ENCODE measurements at places on chromosomes 5 and 9.

GRCh38 chr9:38315085-38315595, 77.4 kb upstream of the ALDH1B1 start:
- DNase-seq: no peak

DNA sequence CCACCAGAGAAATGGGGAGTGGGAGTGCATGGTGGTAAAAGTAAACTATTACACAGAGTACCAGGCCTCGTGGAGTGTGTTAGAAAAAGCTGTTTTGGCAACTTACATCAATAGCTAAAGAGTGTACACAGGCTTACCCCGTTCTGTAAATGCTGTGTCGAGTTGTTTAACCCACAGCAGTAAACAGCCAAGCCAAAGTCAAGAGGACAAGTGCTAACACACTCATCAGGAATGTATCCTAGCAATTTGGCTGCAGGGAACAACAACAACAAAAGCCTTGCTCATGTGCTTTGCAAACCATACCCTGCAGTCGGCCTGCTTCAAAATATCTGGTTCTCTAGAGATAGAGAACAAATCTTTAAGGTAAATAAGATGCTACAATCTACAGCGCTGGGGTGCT, 15.9 kb downstream of the DAP start:
- no peak for DNase-seq

- no peak for DNase-seq
These were observed 14.6 kb upstream of the DAP start for GRCh38 chr5:10775646-10776045.

- DNase-seq: no peak
These were observed 102.7 kb upstream of the NREP start for GRCh38 chr5:111859533-111860270.

DNA sequence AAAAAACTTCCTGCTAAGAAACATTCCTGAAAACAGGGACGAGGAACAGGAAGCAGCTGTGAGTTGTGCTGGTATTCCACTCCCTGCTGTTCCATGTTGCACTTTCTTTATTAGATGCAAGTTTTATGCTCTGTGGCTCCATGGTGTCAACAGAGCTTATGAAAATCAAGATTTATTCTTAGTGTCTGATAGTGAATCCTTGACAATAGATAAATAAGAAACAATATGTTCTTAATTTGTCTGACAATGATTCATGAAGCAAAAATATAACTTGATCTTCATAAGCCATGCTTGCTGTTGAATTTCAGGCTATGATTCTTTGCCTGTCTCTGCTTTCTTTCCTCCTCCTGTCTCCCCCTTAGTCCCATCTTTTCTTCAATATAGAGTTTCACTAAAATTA, 119.6 kb downstream of the DROSHA start:
- DNase-seq: no peak

GRCh38 chr5:59317023-59317773, 576.3 kb downstream of the PDE4D start:
- no peak for DNase-seq

DNA sequence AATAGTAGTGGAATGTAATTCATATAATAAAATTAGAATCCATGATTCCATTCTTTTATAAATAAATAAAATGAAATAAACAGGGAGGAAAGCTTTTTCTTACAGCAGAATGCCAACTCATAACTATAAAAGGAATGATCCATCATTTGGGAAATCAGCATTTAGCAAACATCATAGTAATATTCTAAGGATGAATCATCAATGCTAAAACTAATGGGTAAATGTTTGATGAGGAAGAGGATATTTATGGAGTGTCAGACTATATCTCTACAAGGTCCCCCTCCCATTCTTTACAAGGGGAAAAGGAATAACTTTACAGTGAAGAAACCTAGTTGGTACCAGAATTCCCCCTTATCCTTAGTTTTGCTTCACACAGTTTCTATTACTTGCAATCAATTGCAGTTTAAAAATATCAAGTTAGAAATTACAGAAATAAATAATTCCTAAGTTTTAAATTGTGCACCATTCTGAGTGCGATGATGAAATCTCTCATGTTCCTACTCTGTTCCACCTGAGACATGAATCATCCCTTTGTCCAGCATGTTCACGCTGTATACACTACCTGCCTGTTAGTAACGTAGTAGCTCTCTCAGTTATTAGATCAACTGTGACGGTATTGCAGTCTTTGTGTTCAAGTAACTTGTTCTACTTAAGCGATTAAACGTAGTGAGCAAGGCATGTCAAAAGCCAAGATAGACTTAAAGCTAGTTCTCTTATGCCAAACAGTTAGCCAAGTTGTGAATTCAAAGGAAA, 14.2 kb upstream of the JAKMIP2 start:
- DNase-seq: no peak

DNA sequence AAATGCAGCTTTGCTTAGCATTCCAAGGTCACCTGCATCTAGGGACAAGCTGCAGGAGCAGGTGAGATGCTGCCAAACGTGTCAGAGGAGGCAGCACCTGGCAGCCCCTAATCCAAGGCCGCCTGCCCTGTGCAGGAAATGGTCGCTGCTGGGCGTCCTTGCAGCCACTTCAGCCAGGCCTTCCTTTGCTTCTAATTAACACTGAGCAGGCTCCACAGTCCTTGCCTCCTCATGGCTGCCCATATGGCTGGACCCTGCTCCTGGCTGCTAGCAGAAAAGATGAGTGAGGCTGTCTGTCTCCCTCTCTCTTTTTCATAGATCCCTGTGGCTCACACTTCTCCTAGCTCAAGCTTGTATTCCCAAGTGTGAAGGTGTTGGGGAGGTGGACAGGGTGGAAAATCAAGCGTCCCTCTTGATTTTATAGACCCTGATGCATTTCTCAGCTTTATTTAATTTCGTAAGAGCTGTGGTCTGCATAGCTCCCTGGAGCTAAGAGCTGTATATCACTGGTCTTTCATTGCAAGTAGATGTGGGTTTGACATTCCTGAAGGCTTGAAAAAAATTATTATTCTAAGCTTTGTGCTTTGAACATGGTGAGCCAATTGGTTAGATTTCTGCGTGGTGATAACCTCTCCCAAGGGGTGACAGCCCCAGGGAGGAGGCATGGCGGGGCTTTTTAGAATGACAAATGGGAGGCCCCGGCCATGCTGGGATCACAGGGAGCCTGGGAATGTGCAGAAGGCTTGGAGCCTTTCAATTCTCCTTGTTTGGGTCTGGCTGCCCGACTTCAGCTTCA, 193.8 kb downstream of the SLIT3 start:
- DNase-seq: no peak

DNA sequence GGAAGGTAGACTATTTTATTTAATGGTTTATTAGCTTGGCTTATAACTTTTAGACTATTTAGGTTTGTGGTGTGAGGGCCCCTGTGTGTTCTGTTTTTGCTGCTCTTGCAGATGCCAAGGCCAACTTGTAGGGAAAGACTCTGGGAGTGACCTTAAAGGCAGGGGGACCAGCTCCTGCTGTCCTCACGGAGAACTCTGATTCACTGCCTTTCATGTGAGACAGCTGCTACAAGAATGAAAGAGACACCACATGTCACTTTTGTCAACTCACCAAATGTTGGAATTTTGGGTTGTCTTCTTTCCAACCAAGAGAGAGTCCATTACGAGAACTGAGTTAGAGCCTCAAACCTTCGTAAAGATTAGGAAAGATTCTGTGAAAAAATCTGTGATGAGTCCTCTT, 258.3 kb upstream of the ADAMTSL1 start:
- no peak for DNase-seq

DNA sequence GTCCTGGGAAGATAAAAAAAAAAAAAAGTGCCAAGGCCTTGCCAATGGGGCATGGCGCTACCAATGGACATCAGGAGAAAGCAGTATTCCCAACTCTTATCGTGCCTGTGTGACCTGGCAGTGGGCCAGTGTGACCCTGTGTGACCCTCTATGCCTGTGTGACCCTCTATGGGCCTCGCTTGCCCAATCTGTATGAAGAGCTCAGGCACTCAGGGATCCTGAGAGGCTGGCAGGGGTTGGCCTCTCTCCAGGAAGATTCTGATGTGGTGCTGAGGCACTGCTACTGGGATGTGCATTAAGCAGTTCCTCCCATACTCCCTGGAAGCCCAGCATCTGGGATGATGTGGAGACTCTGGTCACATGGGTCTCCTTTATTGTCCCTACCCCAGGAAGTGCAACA, 179.2 kb downstream of the MACROH2A1 start:
- no peak for DNase-seq

- DNase-seq: no peak
These were observed 36.2 kb upstream of the PRDM12 start for GRCh38 chr9:130627896-130628792.

- no peak for DNase-seq
These were observed 59.7 kb upstream of the SNCAIP start for GRCh38 chr5:122252319-122252718.

DNA sequence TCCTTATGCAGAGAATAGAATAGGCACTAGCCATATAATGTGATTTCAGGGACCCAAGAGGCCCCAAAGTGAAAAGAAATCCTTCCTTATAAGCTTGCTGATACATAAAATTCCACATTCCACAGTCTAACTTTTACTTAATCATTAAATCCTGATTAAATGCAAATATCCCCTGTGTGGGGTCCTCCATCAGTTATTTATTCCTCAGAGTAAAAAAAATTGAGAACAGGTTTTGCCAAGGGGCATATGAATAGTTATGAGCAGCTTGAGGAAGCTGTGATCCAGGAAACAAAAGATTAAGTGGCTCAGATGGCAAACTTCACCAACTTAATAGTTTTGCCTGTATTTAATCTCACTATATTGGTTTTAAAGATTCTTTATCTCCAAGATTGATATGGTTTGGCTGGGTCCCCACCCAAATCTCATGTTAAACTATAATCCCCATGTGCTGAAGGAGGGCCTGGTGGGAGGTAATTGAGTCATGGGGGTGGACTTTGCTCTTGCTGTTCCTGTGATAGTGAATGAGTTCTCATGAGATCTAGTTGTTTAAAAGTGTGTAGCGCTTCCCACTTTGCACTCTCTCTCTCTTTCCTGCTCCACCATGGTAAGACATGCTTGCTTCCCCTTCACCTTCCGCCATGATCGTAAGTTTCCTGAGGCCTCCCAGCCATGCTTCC, 324.9 kb downstream of the NPR3 start:
- DNase-seq: no peak

DNA sequence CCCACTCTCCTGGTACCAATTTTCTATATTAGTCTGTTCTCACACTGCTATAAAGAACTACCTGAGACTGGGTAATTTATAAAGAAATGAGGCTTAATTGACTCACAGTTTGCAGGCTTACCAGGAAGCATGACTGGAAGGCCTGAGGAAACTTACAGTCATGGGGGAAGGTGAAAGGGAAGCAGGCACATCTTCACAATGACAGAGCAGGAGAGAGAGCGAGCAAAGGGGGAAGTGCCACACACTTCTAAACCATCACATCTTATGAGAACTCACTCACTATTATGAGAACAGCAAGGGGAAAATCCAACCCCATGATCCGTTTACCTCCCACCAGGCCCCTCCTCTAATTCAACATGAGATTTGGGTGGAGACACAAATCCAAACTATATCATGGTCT, 72.2 kb downstream of the ATG10 start:
- no peak for DNase-seq

- no peak for DNase-seq
These were observed 1.6 kb upstream of the BRINP1 start for GRCh38 chr9:119370816-119371215.

GRCh38 chr9:134062461-134063087, 5.3 kb downstream of the BRD3 start:
- DNase-seq: no peak

DNA sequence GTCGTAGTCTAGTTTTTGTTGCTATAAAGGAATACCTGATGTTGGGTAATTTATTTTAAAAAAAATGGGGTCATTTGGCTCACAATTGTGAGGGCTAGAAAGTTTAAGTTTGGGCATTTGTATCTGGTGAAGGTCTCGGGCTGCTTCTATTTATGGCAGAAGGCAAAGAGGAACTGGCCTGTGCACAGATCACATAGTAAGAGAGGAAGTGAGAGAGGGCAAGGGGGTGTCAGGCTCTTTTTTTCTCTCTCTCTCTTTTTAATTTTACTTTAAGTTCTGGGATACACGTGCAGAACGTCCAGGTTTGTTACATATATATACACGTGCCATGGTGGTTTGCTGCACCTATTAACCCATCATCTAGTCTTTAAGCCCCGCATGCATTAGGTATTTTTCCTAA, 453.3 kb downstream of the DIRAS2 start:
- no peak for DNase-seq

DNA sequence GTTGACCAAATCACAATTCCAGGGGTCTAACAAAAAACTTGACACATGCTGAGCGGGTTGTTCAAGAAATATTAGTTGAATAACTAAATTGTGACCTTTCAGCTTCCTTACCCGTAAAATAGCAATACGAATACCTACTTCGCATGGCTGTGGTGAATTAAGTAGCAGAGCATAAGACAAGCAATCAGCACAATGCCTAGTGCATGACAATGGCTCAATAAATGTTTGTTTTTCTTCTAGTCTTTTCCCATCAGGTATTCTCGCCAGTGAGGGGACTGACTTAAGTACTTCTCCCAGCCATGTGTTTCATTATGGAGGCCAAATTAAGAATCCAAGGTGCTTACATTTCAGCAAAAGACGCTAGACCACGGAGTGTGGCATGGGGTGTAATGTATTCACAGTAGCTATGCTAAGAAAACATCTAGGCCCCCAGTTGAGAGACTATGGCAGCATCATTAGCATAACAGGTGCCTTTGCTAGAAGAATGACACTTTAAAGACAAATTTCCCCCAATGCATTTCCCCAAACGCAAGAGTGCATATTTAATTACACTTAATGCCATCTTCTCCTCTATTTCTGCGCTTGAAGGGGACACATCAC, 145.9 kb downstream of the ASTN2 start:
- DNase-seq: no peak

GRCh38 chr5:58335518-58335917, 124.4 kb downstream of the PLK2 start:
- no peak for DNase-seq

DNA sequence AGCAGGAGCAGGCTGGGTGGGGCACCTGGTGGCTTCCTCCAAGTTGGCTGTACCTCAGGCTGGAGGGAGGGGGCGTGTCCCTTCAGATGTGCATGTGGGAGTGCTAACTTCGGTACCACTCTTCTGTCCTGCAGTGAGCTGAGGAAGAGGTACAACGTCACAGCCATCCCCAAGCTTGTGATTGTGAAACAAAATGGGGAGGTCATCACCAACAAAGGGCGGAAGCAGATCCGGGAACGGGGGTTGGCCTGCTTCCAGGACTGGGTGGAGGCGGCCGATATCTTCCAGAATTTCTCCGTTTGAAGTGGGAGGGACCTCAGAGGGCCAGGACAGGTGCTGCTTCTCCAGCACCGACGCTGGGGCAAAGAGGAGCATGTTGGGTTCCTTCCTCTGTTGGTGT, 9.3 kb downstream of the NXNL2 start:
- no peak for DNase-seq

DNA sequence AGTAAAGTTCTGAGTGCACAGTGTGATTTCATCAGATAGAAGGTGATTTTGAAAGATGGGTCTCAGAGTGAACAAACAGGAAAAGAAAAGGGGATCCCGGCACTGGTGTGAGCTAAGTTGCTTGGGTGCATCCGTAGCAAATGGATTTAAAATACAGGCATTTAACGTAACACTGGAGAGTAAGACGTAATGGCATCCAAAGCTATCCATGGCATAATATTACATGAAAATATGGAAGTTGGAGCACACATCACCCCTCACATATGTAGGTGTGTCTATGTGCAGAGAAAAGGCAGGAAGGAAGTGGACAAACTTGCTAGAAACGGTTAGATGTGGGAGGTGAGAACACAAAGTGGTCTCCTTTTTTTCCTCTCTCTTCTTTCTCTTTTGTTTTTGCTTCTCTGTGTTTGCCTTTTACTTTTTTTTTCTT, 38.2 kb upstream of the SEMA4D start:
- DNase-seq: no peak

GRCh38 chr5:116371935-116372334, 202.7 kb downstream of the SEMA6A start:
- DNase-seq: no peak
